ENCODE measurements at places on chromosomes 7 and 10. TPM values are rescaled to one million over a fixed set of nuclear protein-coding genes. Genes with fewer than 3 reads are reported as not detected.

Gene PAPOLB
- total RNA-seq = not detected

GRCh38 chr7:13628239-13629001 lies 361.0 kb downstream of the ETV1 start:
- peak; percentile 59 for DNase-seq

DNA sequence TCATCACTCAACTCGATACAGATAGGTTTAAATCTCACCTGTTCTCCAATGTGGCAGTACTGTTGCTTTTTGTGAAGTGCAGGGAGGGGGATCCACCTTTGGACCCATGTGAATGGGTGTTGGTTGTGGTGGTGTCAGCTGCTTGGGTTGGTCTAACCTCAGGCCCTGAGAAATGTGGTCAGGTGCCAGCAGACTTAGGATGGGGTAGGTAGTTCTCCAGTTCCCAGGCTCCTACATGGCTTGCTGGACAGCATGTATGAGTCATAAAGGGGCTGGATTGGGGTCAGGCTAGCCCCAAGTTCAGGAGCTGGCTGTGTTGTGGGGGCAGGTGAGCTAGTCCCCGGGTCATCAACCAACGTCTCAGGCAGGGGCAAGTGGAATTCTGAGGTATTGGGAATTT lies 472.6 kb upstream of the CNTNAP2 start:
- DNase-seq = no peak

- DNase-seq = no peak
Measured at GRCh38 chr7:39606352-39606751, 17.0 kb upstream of the RALA start.

GRCh38 chr10:20254078-20254477 lies 437.8 kb downstream of the PLXDC2 start:
- peak; percentile 69 for DNase-seq

All from astrocyte (in vitro differentiated cells and primary cell).